ENCODE measurements at places on chromosomes 2 and 18.

GRCh38 chr18:8997634-8998033, 104.9 kb upstream of the NDUFV2 start:
- DNase-seq = no peak

- no peak for DNase-seq
Observed at GRCh38 chr2:233336541-233336940, 17.8 kb upstream of the DGKD start.

GRCh38 chr2:5886462-5886861, 194.3 kb downstream of the SOX11 start:
- no peak for DNase-seq

DNA sequence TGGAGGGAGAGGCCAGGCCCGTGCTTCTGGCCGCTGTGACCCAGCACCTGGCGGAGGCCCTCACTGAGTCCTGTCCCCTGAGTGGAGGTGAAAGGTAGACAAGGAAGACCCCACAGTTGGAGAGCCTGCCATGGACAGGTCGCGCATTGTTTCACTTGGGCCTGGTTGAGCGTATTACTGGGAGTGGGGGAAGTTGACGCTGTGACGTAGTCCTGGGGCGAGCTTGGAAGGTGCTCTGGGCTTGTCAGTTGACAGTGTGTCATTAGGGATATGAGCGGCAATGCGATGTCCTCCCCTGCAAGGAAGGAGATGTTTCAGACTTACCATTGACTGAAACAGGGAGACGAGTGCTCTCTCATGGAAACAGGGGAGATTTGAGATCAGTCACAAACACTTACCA, 127.1 kb downstream of the SH3RF3 start:
- no peak for DNase-seq

DNA sequence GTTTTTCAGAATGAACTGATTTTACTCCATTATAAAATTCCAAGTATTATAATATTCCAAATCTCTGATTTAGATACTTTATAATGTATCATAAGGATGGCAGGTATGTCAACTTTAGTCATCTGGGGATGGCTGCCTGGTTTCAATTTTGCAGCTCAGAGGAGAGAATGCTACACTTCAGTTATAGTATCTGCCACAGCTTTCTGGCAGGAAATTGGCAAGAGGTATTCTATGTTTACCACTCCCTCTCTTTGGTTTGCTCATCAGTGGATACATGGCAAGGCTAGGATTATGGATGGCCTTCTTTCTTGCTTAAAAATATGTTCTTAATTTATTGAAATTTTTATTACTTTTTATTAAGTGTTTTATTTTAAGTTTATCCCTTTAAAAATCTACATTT, 67.0 kb upstream of the TNFRSF11A start:
- no peak for DNase-seq

GRCh38 chr2:27953077-27953476, 62.5 kb downstream of the BABAM2 start:
- DNase-seq = no peak

DNA sequence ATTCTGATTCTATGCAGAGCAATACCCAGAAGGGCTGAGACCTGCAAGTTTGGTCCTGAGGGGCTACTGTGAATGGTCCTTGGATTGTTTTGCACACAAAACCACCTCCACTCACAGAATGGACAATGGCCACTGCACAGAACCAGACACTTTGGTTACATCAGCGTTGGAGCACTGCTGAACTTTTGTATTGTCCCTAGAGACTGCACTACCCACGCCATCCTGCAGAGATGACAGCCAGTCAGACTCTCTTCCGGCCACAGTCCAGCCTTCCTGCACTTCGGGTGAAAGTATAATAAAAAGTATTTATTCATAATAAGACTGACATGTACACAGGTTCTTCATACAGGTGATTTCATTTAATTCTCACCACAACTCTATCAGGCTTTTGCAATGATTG, 35.7 kb downstream of the CELF4 start:
- DNase-seq = no peak

GRCh38 chr2:3253913-3254441, 123.6 kb downstream of the EIPR1 start:
- no peak for DNase-seq

GRCh38 chr2:19804639-19805260, 97.0 kb downstream of the TTC32 start:
- no peak for DNase-seq

DNA sequence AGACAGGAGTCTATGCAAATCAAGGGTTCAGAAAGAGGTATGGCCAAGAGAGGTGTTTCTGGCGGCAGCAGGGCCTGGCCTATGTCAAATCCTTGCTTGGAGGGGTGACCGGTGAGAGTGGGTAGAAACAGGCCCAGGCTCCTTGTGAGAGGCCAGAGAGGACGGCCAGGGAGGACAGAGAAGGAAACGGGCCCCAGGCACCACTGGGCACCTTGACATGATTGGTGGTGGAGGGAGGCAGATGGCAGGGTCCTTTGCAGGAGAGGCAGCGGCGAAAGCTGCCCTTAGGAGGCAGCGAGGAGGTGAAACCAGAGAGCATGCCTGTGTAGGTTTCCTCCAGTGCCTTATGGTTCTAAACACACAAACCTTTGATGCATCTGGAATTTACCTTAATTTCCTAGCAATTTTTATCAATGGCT, 6.2 kb downstream of the RAMP1 start:
- DNase-seq = no peak

GRCh38 chr2:197073701-197074433, 147.4 kb upstream of the PGAP1 start:
- DNase-seq = no peak

DNA sequence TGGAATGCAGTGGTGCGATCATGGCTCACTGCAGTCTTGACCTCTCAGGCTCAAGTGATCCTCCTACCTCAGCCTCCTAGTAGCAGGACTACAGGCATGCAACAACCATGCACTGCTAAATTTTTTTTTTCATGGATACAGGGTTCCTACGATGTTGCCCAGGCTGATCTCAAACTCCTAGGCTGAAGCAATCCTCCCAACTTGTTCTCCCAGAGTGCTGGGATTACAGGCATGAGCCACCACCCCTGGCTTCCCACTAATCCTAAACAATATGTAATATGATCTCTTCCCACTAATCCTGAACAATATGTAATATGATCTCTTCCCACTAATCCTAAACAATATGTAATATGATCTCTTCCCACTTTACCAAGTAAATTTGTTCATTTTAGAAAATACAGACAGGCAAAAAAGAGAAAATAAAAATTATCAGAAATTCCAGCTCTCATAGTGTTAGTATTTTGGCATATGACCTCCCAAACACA, 33.7 kb upstream of the C18orf32 start:
- DNase-seq = no peak

DNA sequence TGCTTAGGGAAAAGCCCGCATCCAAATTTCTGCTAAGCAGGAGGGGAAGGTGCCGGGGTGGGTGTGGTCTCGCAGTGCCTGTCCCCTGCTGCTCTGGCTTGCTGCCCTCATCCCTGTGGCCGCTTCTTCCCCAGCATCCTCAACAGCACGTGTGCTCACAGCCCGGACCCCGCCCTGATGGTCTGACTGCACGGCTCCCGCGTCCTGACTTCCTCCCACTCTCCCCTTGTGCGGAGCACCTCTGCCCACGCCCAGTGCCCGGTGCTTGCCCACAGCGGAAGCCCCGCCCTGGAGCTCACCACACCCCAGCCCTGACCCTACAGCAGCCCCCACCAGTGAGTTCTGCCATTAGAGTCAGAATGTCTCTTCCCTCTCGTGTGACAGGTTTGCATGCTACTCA, 277.9 kb downstream of the NDUFA10 start:
- no peak for DNase-seq

- no peak for DNase-seq
Observed at GRCh38 chr2:96526615-96527285, 9.8 kb upstream of the ARID5A start.

DNA sequence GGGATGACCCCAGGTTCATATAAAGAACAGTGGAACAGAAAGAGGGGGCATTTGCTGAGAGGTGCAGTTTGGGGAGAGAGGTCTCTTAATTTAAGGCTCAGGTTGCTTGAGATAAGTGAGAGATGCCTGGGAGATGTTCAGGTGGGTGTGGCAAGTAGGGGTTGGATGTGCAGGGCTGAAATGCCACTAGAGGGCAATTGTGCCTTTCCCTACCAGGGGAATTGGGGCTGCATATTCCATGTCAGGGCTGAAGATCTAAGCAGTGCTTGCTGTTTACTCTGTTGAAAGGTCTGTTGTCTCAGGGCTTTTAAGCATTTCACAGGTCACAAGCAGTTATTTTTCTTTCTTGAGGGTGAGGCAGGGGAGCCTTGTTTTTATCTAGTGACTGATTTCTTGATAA, 7.8 kb downstream of the CCDC85A start:
- DNase-seq = no peak

DNA sequence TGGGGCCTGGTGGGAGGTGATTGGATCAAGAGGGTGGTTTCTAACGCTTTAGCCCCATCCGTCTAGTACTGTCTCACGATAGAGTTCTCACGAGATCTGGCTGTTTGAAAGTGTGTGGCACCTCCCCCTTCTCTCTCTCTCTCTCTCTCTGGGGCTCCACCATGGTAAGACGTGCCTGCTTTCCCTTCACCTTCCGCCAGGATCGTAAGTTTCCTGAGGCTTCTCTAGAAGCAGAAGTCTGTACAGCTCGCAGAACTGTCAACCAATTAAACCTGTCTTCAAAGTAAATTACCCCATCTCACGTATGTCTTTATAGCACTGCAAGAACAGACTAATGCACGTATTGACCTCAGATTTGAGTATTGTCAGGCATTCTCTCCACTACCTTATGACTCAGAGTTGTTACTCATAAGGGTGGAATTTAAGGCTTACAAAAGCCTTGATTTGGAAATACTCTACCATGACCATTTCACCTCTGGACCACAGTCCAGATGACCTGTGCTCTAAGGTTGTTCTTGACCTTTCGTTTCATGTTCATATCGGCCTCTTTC, 99.5 kb upstream of the AGAP1 start:
- DNase-seq = no peak

DNA sequence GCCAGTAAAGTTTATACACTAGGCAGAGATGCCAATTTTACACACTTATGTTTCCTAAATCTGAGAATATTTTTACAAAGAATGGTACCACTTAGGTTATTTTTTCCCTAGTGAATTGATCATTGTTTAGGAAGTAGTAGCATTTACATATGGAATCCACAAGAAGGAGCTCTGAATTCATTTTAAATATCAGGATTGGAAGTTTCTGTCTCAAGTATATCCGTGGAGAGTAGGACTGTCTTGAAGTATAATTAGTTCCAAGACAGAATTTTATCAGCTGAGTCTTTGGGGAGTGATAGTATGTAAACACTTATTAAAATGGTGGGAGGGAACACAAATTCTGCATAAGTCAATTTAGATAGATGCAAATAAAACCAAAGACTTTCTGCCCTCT, 82.3 kb upstream of the FAM98A start:
- DNase-seq = no peak

GRCh38 chr18:6920099-6920955, 190.8 kb downstream of the ARHGAP28 start:
- DNase-seq = no peak

GRCh38 chr2:143451642-143452281, 322.5 kb downstream of the ARHGAP15 start:
- no peak for DNase-seq

- no peak for DNase-seq
Observed at GRCh38 chr2:133424876-133425275, 143.4 kb downstream of the NCKAP5 start.

DNA sequence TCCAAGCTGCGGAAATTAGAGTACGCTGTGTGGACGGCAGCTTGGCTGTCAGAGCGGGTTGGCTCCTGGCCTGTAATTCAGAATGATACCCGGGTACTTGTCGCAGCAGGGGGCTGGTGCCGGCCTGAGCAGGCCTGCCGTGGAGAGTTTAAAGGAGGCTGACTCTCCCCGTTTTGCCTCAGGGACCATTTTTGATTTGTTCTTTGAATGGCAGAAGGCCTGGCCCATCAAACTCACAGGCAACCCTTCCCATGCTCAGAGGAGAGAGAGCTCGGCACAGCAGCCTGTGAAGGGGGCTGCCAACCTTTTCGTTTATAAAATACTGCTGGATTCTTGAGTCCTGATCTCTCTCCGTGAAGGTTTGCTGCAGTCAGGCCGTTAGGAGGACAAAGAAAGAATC, 151.3 kb downstream of the KLHL29 start:
- DNase-seq = no peak

DNA sequence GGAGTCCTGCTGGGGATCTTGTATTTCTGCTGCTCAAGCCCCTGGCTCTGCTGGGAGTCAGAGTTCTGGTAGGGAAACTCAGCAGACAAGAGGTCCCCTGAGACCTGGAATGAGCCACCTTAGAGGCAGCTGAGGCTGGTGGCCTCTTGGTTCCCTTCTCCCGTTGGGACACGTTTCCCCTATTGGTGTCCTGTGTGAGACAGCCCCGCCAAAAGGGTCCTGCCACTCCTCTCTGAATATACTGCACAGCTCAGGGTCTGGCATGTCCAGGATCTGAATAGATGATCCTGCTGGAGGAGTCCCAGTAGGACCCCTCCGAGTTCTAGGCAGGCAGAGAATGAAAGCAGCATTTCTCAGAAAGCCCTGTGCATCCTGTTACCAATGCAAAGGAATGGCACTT, 2.0 kb upstream of the RALB start:
- no peak for DNase-seq

GRCh38 chr2:61841286-61841685, 12.6 kb downstream of the FAM161A start:
- DNase-seq = no peak

DNA sequence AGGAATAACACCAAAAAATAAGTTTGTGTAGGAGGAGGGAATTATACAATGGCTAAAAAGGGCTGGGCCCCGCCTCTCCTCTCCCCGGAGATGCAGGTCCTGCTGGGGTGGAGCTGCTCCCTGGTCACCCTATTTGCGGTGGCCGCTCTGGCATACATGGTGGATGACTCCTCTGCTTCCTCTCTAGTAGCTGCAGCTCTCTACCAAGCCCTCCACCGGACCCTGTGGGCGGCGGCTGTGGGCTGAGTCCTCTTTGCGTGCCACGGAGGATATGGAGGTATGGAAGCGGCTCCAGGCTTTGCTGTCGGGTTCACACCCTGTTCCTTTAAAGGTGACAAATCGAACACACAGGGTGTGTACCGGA, 77.1 kb upstream of the SEC11C start:
- no peak for DNase-seq

- no peak for DNase-seq
Observed at GRCh38 chr2:151904021-151904420, 75.8 kb upstream of the ARL5A start.

DNA sequence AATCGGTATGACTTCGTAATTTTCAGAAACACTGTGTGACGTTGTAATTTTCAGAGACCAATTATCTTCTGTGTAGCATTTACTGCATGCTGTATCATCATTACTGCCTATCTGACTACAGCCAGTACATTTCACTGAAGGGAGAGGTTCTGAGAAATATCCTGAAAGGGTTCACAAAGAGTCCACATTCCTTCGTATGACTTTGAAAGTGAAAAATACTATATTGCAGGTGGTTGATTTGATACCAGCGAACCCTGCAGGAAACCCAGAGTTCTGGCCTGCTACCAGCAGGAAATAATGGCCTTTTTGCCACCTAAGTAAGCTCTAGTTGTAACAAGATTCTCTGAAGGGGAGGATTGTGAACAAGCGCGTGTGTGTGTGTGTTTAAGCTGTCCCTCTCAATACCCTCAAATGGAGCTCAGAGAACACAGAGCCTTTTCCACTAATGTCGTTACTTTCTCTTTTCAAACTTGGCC, 155.5 kb downstream of the ARHGAP28 start:
- DNase-seq = no peak

- DNase-seq = no peak
Observed at GRCh38 chr2:97781981-97782380, 68.6 kb downstream of the ZAP70 start.
